Psoas muscle (tissue), 8 donors: ENCODE measurements at places on chromosomes 4 and X. TPM values are rescaled to one million over a fixed set of nuclear protein-coding genes. Genes with fewer than 3 reads are reported as not detected.
A peak's percentile ranks its signal among the peaks of the same experiment; 100 is the strongest.

- no peak for DNase-seq
Observed at GRCh38 chr4:171812333-171812664, 905 bp upstream of the GALNTL6 start.

Gene FHL1
- 8,382 TPM for total RNA-seq

Gene SPACA5
- not detected for total RNA-seq

- DNase-seq: no peak
Observed at GRCh38 chr4:16066586-16067128, 17.2 kb downstream of the PROM1 start.

DNA sequence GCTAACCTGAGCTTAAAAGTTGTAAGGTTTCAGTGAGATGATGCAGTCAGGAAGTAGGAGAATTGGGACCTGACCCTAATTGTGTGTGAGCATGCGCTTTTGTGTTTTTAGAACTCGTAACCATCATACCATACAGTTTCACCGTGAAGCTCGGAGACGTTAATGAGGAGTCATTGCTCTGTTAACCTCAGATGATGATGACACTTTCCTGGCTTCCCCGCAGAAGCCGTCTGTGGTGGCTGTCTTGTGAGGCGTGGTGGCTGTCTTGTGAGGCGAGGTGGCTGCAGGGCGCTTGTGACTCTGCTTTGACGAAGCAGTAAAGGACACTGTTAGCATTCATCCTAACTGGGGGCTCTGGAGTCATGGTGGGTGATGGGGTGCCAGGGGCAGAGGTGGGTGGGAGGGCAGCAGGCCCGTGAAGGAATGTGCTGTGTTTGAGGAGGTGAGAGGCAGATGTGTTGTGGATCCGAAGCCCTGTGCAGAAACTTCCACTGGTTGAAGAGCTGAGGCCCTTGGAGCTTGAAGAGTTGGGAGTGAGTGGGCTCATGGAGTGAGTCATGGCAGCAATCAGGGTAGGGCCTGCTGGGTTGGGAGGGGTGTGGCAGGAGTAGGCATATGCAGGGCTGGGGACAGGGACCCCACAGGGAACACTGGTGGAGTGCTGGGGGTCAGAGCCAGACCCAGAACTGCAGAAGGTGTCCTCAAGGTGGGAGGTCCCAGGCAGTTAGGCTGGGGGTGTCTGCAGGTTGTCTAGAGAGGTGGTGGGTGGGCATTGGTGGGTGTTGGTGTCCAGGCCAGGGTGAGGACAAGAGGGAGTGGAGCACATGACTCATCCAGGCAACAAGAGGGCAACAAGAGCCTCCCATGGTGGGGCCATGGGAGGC, 57.4 kb downstream of the NSD2 start:
- DNase-seq: no peak

GRCh38 chr4:90603540-90603939, 476.3 kb downstream of the CCSER1 start:
- no peak for DNase-seq

Gene MAGEH1
- total RNA-seq: 6.8 TPM

Gene GLRB
- 2.4 TPM for total RNA-seq

GRCh38 chrX:63466690-63467089, 115.6 kb upstream of the SPIN4 start:
- no peak for DNase-seq

GRCh38 chrX:120755066-120755846, 120.4 kb downstream of the CT47B1 start:
- DNase-seq: no peak

GRCh38 chr4:101252721-101253120, 94.6 kb downstream of the PPP3CA start:
- no peak for DNase-seq

DNA sequence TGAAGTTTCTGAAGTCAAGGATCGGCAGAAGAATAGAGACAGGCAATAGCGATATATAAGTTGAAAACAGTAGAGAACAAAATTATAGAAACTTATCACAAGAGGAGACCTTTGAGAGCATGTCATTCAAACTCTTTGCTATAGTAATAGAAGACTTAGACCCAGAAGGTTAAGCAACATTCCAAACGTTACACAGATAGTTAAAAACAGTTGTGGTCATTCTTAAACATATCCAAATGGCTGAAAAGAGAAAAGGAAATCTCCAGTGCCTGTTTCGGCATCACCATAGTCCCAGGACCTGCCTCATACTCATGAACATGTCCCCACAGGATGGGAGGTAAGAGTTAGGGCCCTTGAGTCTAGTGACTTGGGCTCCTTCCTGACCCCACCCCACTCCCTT, 258.1 kb upstream of the NOCT start:
- no peak for DNase-seq

DNA sequence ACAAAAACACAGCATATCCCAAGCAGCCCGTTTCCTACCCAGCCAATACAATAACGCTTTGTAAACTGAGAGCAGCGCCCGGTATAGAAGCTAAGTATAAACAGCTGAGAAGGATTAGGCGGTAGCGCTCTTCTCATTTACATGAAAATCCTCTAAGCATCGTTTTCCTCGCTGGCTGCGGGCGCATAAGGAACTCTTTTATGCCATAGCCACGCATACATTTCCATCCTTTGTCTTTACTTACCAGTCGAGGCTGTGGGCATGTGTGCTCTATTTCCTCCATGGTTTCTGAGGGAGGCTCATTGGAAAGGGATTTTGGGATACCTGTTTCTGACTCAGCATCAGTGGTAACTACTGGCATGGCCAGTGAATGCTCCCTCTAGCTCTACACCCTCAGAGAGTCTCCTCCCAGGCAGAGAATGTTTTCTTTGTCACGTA, 383 bp downstream of the PCYT1B start:
- DNase-seq: no peak

Gene CCDC110
- 7.0 TPM for total RNA-seq

- peak; percentile 80 for DNase-seq
Observed at GRCh38 chr4:2800691-2801596, 8.1 kb downstream of the SH3BP2 start.

Gene GLRA3
- not detected for total RNA-seq

Gene RS1
- total RNA-seq: not detected

Gene MTMR1
- total RNA-seq: 48.6 TPM

Gene OTOP1
- total RNA-seq: not detected

- DNase-seq: no peak
Observed at GRCh38 chr4:14169460-14169859, 541.9 kb upstream of the BOD1L1 start.

Gene DCAF4L1
- 0.25 TPM for total RNA-seq

DNA sequence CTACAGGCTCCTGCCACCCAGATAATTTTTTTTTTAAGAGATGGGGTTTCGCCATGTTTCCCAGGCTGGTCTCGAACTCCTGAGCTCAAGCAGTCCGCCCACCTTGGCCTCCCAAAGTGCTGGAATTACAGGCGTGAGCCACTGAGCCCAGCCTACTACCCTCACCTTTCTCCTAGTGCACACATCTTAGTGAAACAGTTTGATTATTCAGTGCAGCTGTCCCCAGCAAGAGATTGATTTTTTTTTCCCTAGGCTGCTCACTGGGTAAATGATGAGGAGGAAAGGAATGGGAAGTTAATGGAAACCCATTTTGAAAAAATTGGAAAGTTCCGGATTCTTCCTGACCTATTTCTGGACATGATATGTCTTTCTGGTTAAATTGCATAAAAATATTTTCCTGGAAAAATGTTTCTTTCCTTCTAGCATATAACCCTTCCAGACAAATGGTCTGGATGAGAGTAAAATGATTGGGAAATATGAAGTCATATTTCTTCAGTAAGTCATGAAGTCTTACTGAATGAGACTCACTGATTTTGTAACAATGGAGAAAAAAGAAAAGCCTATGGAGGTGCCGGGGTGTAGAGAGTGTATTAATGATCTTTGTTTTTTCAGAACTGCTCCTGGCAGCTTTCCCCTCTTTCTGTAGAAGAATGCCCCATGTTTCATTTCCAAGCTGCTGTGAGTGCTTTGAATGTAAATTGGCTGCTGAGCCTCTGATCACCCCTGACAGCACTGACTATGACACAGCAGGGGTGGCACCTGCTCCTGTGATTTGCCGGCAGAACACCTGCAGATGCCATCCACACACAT, 19.5 kb upstream of the ZNF41 start:
- DNase-seq: no peak

- DNase-seq: peak; percentile 70
Observed at GRCh38 chrX:107504006-107504405, 54.6 kb downstream of the FRMPD3 start.

Gene G3BP2
- 126 TPM for total RNA-seq

DNA sequence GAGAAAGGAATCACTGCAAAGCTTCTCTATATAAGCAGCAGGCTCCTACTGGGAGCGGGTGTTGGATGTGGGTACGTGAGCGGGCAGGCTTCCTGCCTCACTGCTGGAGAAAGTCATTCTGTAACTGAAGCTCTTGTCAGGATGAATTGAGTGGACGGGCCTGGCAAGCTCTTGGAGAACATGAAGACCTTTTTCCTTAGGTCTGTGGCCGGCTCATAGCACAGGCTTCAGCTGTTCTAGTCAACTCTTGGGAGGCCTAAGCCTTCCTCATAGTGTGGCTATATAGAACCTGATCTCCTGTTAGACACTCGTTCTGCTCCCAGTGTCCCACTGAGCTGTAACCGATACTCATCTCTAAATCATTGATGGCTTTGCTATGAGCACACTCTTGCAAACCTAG, 108.2 kb upstream of the GPC4 start:
- DNase-seq: peak; percentile 44
